ENCODE measurements at places on chromosomes 5 and 9. TPM values are rescaled to one million over a fixed set of nuclear protein-coding genes. Genes with fewer than 3 reads are reported as not detected.

DNA sequence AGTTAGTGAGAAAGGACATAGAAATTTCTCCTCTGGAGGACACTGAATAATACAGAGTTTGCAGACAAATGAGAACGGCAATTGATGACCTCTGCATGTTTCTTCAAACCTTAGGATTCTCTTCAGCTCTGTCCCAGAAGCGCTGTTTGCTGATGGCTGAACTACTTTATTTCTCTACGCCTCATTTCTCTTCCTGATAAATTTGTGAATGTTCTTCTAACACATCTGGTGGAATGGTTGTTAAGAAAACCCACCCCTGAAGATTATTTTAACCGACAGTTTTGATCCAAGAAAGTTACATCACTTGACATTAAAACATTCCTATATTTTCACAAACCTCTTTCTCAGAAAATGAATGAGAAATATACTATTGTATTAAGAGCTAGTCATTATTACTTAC is 1150.6 kb downstream of the DTWD2 start:
- H3K4me3 ChIP-seq = no peak overlapping the region
- no peaks in the 10 kb centered on the region for H3K4me1 ChIP-seq
- no peaks in the 10 kb centered on the region for H3K36me3 ChIP-seq
- H3K27me3 ChIP-seq = no peaks in the 10 kb centered on the region
- DNase-seq = no peak

DNA sequence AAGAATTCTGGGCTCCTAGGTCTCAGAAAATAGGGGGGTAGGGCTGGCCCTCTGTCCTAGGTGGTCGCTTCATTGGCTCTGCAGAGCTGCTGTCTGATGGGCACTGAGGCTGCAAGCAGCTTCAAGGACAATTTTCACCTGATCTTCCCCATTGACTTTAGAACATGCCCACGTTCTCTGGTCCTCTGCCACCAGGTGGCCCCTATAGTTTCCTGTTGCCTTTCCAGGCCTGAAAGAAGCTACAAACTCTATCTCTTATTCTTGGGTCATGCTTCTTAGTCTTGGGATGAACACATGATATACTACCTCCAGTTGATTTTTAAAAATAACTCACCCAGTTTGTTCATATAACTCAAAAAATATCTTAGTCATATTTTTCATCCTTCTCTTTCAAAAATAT is 26.3 kb downstream of the SPZ1 start:
- no peak overlapping the region for H3K4me3 ChIP-seq
- H3K4me1 ChIP-seq = no peaks in the 10 kb centered on the region
- H3K27me3 ChIP-seq = no peaks in the 10 kb centered on the region
- H3K27ac ChIP-seq = no peak overlapping the region
- H3K36me3 ChIP-seq = no peaks in the 10 kb centered on the region

GRCh38 chr5:154365823-154366222 is 80.0 kb upstream of the SAP30L start:
- peaks cover 11% of the 10 kb centered on the region for H3K36me3 ChIP-seq
- H3K27ac ChIP-seq = peak overlapping the region; percentile 86
- H3K4me1 ChIP-seq = peaks cover 56% of the 10 kb centered on the region
- H3K4me3 ChIP-seq = no peak overlapping the region
- H3K27me3 ChIP-seq = no peaks in the 10 kb centered on the region
- DNase-seq = no peak

DNA sequence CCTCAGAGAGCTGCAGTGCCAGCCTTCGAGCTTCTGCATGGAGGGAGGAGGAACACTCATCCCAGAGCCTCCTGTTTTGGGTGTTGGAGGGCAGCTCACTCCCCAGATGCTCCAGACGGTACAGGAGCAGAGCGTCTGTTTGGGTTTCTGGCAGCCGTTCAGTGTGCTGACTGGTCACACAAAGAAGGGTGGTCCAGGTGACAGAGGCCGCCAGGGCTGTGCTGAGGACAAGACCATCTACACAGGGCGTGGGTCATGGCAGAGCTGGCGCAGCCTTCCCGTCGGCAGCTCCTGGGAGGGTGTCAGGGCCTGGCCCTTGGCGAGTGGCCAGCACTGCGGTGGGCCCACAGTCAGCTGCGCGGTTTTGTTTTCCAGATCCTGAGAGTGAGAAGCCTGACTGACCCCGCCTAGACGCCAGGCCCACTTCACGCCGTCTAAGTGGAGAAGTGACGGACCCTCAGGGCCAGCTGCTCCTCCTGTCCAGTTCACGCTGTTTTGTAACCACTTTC is 131.4 kb upstream of the FAM120A start:
- peaks cover 6% of the 10 kb centered on the region for H3K4me1 ChIP-seq
- H3K4me3 ChIP-seq = no peak overlapping the region
- H3K36me3 ChIP-seq = no peaks in the 10 kb centered on the region
- H3K27ac ChIP-seq = no peak overlapping the region
- no peak for DNase-seq

DNA sequence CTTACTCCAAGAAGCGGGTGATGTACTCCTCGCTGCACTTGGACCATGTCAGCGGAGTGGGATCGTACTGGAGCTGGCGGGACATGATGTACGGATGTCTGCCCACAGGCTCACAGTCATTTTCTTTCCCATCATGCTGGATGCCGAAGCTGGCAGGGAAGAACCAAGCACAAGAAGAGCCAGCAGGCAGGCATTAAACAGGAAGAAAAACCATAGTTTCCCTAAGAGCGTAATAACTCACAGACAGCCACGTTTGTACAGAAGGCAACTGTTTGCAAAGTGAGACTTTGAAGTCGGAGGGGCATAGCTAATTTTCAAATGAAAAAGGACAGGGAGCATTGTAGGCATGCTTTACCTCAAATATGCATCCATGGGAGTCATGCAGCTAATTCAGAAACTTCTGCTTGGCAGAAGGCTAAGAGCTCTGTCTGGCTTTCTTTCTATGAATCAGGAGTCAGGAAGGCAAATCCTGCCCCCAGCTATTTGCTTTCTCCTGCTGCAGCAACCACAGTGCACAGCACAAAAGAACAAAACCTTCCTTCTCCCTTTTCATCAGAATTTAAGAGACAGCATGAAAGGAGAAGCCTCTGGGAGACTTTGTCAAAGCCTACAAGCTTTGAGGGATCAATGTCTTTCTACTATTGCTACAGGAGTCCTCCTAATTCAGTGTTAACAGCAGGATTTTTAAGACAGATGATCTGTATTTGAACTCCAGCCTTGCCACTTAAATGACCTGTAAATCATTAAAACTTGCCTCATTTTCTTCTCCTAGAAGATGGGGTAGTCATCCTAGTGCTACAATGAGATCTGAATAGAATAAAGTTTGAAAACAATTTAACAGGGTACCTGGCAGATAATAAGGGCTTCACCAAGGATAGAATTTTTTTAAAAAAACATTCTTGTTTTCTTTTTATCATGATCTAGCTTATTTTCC is 209.1 kb downstream of the TARS1 start:
- no peaks in the 10 kb centered on the region for H3K27me3 ChIP-seq
- no peaks in the 10 kb centered on the region for H3K36me3 ChIP-seq
- H3K27ac ChIP-seq = no peak overlapping the region
- H3K4me1 ChIP-seq = no peaks in the 10 kb centered on the region
- no peak overlapping the region for H3K4me3 ChIP-seq

DNA sequence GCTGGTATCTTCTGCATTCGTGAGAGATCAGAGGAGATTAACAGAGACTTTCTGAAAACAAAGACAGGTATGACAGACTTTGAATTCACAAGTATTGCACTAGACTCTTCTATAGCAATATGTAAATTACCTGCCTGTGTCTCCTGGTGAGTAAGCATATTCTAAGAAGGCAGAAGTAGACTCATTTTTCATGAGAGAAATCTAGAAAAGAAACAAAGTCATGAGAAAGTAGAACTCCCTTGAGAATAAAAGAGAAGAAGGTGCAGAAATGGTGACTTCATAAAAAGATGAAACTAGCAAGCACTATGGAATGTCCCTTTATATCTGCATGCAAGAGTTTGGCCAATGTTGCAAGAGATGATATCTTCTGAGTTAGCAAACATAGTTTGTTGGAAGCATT is 419.8 kb downstream of the DMRT2 start:
- no peak overlapping the region for H3K4me3 ChIP-seq
- no peaks in the 10 kb centered on the region for H3K27me3 ChIP-seq
- no peaks in the 10 kb centered on the region for H3K36me3 ChIP-seq
- H3K27ac ChIP-seq = no peak overlapping the region

The PSAT1 gene
- total RNA-seq = 24.7 TPM

The LRSAM1 gene
- total RNA-seq = 5.3 TPM
